NCI-H1092 treated with DMSO at 0.1 percent for 48 hours (cell line): ENCODE measurements at places on chromosomes 2 and 18.

- DNase-seq, result peak; percentile 81
Observed at GRCh38 chr18:50970006-50970405, 2.2 kb downstream of the ELAC1 start.

- DNase-seq, result no peak
Observed at GRCh38 chr2:101355401-101356054, 31.8 kb downstream of the CREG2 start.

DNA sequence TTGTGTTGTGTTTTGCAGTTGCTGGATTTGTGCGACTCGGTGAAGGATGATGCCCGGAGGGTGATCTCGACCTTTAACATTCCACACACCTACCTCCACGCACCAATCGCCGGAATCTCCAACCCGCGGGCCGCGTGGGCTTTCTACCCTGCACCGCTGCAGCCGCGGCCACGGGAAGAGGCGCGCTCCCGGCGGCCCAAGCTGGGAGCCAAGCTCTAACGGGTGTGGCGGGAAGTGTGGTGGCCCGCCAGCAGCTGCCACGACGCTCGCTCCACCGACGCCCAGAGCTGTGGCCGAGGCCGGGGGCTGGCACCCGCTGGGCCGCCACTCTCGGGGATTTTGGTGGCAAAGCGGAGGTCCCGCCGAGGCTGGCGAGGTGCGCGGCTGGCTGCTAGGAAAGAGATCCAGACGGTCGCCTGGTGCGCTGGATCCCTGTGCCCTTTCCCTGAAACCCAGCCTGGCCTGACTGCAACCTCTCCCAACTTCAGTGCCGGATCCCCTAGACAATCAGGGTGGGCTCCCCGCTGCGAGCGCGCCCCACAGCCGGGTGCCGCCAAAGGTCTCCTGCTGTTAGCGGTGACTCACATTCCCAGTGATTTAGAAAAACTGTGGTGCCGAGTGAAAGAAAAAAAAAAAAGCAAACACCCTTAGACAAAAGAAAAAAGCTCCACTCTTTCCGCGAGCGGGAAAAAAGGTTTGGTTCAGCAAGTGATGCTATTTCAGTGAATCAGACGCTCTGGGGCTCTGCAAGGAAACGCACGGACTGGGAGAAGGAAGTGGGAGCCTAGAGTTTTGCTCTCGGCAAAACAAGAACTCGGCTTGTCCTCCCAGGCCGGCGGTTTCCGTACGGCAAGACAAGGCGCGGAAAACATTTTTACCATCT lies 2.9 kb upstream of the BCL2L11 start:
- no peak for DNase-seq

DNA sequence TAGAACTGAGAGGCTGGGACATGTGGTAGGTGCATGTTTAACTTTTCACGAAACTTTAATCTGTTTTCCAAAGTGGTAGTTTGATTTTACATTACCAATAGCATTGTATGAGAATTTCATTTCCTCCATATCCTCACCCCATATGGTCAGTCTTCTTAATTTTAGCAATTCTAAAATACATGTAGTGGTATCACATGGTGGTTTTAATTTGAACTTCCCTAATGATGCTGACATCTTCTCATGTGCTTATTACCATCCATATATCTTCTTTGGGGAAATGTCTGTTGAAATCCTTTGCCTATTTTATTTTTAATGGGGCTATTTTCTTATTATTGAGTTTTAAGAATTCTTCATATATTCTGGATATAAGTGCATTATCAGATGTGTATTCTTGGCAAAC lies 89.3 kb downstream of the BCL2L11 start:
- no peak for DNase-seq

DNA sequence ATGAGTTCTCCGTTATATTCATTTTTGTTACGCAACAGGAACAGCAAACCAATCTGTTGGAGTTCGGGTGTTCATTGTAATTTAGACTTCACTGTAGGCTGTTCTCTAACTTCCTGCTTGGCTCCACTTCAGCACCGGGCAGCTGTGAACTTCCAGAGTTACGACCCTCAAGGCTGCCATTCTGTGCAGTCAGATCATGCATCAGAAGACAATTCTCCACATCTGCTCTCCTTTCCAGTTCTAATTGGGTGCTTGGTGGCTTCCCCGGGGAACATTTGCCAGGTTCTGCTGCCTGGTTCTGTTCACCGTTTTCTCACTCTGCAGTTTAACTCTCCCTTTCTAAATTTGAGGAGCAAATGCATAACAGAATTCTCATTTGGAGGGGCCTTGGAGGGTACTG lies 237.7 kb downstream of the NYAP2 start:
- DNase-seq, result no peak

DNA sequence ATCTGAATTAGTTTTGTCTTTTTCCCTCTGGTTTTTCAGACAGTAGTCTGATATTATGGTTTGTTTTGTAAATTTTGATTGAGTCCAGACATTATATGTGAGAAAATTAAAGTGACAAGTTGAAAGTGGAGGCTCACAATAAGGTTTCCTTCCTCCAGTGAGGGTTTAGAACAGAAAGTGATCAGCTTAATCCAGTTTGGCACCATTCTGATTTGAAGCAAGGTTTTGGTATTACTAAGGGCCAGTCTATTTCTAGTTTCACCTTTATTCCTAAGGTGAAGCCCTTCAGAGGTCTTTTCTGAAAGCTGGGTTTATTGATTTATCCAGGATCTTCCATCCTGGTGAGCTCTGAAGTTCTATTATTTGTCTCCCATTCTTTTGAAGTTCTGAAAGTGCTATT lies 68.7 kb downstream of the CDC42EP3 start:
- no peak for DNase-seq

GRCh38 chr2:69917852-69918251 lies 2.9 kb downstream of the MXD1 start:
- no peak for DNase-seq

DNA sequence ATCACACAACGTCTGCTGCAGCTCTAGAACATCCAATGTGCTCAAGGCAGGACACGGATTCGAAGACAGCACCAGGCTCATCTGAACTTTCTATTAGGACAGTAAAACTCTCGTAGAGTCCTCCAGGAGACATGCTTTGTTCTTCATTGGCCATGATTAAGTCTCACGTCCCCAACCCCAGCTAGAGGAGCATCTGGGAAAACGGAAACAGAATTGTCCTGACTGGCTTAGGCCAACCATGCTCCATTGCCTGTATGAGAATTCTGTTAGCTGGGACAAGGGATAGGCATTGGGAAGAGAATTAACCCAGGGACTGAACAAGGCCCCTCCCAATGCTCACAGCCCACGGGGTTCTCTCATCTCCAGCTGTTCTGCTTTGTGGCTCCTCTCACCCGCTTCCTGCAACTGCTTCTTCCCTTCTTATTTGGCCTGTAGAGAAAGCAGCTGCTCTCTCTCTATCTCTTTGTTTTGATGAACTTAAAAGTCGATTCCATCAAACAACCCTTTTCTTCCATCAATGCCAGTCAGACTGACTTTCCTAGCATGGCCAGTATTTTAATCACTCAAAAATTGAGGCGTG lies 75.6 kb downstream of the C1QL2 start:
- no peak for DNase-seq

DNA sequence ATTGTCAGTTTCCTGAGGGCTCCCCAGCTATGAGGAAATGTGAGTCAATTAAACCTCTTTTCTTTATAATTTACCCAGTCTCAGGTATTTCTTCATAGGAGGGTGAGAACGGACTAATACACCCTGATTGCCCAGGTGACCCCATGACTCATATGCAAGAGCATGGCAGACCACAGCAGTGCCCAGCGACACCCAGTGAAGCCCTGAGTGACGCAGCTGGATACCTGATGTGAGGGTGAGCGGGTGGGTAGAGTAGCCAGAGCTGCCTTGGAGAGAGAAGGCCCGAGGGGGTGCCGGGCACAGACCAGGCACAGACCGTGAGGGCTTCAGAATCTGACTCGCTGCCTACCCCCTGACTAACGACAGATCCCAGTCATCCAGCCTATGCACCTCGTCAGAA lies 15.4 kb downstream of the ALPG start:
- DNase-seq, result no peak

DNA sequence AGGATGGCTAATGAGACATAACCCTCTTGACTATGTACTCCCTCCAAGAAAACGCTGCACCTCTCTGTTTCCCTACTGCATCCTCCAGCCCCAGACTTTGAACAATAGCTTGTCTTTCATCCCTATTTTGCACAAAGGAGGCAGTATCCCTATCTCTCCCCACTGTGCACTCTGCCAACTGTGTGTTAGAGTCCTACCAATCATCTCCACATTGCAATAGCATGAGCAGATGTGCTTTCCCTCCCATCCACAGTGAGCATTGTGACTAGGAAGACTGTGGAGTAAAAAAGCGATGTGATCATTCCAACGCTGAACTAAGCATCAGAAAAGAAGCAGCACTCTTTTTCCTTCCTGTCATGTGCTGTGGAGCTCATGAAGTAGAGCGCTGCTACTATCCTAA lies 206.3 kb upstream of the GULP1 start:
- no peak for DNase-seq

DNA sequence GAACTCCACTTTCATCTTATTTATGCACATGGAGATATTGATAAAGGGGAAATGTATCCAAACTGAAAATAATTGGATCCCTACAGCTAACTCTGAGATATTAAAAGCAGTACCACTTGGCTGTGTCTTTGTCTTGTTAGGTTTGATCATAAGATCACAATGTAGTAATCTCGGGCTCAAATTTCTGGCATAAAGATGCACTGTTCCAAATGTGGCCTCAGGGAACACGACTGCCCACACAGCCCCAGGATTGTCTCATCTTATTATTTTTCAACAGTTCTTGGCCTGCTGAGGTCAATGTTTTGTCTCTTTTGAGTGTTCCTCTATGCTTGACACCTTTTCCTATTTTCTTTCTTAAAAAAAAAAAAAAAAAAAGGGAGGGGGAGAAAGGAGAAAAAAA lies 114.1 kb downstream of the GBX2 start:
- DNase-seq, result no peak

- DNase-seq, result no peak
Observed at GRCh38 chr2:8487461-8487932, 194.4 kb upstream of the ID2 start.

DNA sequence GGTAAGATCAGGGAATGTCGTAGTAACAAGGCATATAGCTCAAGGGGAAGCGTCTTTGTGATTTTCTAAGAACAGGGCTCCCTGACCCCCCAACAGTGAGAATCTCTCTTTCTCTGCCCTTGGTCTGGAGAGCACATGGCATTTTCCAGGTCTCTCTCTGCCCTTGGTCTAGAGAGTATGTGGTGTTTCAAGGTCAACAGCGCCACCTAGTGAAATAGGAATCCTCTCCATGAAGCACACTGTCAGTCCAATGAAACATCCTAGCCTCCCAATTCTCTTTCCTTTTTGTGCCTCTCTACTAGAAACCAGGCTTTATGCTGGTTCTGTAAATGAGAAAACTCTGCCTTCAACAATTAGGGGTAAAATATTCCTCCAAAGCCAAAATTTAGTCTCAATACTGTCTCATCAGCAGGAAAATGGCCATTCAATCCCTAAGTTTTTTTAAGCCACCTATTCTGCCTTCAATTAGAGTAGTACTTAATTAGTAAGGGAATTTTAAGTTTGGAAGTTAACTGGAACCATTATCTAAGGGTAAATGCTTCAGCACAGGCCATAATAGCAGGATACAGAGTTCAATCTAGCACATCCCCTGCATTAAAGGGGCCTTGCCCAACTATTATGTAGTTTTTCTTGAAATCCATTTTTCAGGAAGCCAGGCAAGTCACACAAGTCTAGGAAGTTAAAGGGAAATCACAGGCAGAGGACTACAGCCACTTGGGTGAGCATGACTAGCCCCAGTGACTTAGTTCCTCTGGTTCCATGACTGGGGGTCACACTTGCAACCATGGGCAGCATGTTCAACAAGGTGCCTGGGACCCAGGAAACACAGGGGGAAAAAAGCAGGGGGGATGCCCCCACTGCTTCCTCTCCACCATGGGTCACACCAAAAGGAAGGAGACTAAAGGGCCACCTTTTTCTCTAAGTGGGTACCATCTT lies 12.4 kb downstream of the DYM start:
- peak; percentile 21 for DNase-seq

DNA sequence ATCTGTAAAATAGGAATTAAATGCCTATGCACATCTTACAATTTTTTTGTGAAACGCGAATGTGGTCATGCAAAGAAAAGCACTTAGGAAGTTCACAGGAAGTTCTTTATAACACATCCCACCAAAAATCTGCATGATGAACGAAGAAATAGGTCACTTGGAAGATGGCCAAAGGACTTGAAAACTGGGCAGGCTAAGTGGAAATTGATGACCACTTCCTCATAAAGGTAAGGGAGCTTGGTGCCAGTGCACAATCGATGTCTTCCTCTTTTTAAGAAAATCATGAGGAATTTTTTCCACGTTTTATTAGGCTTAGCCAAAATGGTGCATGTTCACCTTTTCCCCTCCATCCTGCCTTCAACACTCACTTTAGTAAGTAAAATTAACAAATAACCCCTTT lies 8.2 kb upstream of the NT5C1B start:
- DNase-seq, result no peak

DNA sequence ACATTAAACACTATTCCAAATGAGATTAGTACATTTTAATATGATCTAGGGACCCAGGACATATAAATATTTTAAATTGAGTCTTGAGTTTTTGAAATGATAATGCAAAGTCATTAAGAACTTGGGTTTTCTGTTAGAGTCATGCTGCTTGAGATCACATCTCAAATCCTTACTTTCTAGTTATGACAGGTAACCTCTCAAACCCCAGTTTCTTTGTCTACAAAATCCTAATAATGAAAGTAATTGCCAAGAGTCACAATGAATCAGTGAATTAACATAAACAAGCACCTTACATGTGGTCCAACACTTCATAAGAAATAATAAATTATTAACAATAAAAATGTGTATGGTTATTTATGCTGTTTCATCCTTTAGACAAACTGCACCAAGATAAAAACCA lies 607.6 kb downstream of the LRP1B start:
- DNase-seq, result no peak

DNA sequence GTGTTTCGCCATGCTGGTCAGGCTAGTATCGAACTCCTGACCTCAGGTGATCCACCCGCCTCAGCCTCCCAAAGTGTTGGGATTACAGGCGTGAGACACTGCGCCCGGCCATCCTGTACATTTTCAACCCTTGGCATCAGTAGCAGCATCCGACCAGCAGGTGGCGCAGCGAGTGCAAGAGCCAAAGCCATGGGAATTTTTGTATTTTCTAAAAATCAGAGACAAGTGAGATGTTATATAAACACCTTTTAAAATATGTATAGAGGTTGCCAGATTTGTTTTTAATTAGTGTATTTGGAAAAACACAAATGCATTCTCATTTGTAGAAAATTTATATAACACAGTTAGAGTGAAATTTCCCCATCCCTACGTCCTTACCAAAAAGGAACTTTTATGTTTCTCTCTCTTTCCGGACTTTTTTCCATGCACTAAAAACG lies 36.8 kb downstream of the MOGAT1 start:
- peak; percentile 46 for DNase-seq

DNA sequence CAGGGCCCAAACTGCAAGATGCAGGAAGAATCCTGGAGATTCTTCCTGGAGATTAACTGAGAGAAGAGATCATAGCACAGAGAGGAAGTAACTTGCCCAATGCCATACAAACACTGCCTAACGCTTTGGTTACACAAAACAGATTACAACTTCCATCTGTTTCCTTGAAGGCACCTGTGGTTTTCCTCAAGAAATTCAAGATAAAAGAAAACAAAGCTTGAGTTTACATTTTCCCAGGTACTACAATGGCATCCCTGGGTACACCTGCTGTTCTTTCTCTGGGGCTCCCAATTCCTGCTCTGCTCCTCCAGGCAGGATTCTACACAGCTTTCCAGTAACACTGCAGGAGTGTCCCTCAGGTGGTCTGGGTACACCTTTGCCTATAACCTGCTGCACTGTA lies 781.9 kb upstream of the ID2 start:
- no peak for DNase-seq

GRCh38 chr2:46469116-46469515 lies 10.2 kb upstream of the TMEM247 start:
- DNase-seq, result no peak

- DNase-seq, result no peak
Observed at GRCh38 chr18:62125702-62126101, 61.2 kb downstream of the PIGN start.
